ENCODE measurements at places on chromosomes 3 and 15.

GRCh38 chr3:48436477-48436787 lies 3.5 kb downstream of the CCDC51 start:
- DNase-seq, result no peak

- no peak for DNase-seq
Observed at GRCh38 chr3:166372571-166373106, 535.4 kb upstream of the BCHE start.

GRCh38 chr15:70855764-70856163 lies 1.8 kb upstream of the LARP6 start:
- no peak for DNase-seq

DNA sequence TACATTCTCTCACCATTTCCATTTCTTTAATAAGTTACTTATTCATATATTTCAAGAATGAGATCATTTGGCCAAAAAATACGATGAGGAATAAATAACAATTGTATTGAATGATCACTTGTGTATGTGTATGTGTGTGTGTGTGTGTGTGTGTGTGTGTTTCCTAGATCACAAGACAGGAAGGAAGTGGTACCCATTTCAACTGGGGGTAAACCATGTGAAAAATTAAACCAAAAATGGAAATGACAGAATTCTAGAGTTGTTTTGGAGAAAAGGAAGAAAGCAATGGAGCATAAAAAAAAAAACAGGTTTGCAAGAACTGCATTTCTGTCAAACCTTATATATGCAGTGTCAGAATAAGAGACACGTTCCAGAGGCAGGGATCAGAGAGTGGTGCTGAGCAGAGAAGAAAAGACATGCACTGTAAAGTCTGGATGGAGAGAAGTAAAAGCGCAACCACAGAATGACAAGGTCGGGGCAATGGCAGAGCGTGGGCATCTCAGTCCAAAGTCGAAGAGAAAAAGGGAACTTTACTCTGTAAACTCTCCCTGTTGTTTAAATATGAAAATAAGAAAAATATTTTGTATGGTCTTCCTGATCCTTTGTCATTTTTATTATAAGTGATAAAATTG lies 75.5 kb downstream of the PEX5L start:
- no peak for DNase-seq

DNA sequence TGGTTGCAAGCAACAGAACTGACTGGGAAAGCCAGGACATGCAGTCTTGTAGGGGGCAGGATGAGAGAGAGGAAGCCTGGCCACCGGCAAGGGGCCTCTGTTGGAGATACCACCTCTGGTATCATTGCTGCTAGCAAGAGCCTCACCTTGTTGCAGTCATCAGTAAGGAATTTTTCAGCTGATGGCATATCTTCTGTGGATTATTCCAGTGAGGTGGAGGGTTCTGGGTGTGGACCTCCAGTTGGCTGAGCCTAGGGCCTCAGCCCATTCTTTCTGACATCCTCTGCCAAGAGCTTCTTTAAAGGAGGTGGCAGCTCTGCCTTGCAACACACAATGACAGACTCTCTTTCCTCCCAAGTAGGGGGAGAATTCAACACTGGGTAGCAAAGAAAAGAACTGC lies 128.9 kb downstream of the AQP9 start:
- DNase-seq, result no peak

- DNase-seq, result no peak
Observed at GRCh38 chr3:116322750-116323375, 122.4 kb downstream of the LSAMP start.

DNA sequence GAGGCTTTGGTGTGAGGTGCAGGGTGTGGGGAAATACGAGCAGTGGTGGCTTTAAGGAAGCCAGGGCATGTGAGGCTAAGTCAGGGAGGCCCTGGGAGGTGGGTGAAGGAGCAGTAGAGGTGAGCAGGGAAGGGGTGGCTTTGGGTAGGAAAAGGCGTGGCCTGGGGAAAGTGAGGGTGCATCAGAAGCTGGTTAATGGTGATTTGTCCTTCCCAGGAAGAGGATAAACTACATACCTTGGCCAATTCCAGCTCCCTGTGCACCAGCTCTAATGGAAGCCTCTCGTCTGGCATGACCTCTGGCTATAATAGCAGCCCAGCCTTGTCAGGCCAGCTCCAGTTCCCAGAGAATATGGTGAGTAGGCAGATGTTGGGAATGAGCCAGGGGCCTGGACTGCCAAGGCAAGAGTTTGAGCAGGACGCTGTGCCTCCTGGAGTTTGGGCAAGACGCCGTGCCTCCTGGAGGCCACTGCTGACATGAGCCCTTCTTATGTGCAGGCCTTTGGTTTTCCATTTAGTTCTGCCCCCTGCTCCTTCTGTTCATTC lies 41.3 kb downstream of the CDAN1 start:
- DNase-seq, result no peak

GRCh38 chr3:24508423-24508839 lies 13.8 kb upstream of the THRB start:
- no peak for DNase-seq

DNA sequence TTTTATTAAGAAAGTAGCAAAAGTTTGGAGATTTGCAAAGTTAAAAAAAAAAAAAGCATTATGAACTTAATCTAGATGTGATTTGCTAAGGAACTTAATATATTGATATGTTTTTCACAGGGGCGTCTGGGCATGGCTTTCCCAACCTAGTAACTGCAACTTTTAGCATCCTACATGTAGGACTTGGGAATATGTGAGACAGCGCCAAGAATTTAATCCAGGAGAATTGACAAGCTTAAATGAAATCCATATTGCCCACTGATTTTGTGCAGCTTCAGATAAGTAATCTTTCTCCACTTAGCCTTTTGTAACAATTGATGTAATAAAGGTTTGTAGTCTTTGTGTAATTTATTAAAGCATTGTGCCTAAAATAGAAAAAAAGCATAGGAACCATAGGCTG lies 982 bp upstream of the GABPB1 start:
- no peak for DNase-seq

- no peak for DNase-seq
Observed at GRCh38 chr3:154936196-154936595, 143.9 kb upstream of the MME start.

GRCh38 chr3:145893331-145893730 lies 267.7 kb downstream of the PLOD2 start:
- no peak for DNase-seq

DNA sequence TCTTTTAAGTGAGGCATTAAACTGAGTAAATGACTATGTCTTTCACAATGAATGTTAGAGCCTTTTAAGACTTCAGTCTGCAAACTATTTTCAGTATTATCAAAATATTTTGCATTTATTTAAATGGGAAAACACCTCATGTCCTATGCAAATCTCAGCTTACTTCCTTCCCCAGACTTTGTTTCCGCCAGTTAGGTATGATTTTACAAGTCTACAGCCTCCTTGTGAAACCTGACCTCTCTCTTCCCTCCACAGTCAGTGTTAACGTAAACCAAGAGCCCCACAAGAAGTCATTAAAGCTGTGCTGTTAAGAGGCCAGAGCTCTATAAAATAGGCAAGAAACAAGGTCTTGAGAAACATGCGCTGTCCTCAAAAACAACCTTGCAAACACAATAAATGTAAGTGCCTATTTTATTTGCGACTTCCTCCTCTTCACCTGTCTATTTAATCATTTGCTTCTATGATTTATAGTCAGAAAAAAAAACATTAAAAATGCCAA lies 48.3 kb downstream of the PRTG start:
- no peak for DNase-seq

- DNase-seq, result no peak
Observed at GRCh38 chr3:128352326-128352725, 114.4 kb downstream of the DNAJB8 start.

GRCh38 chr3:23845326-23846216 lies 39.8 kb downstream of the UBE2E1 start:
- DNase-seq, result no peak
